ENCODE measurements at places on chromosomes 4 and X.

- no peak for DNase-seq
These were observed 127.2 kb downstream of the CCSER1 start for GRCh38 chr4:90254357-90254756.

GRCh38 chr4:94454405-94454804 lies 2.7 kb downstream of the PDLIM5 start:
- DNase-seq: no peak

GRCh38 chrX:24245202-24245601 lies 68.7 kb downstream of the SUPT20HL2 start:
- DNase-seq: no peak

DNA sequence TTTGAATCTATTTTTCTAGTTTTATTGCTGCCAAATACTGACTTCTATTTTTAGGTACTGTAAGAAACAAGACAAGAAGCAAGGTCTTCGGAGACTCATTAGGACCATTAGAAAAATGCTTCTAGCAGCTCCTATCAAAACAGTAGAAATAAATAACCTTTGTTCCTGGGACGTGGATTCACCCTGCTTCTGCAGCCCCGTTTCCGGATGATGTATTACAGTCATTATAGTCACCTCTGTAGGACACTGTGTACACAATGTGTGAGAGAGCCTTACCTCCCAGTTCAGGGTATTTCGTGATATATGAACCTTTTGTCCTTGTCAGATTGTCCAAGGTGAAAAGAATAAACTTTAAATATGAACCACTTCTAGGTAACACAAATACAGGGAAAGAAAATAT lies 484.0 kb upstream of the TECRL start:
- no peak for DNase-seq

- DNase-seq: no peak
These were observed at the start of gene MSX1 for GRCh38 chr4:4859325-4859798. Gene MSX1 (plus strand): TSS chr4:4859665. CDS start chr4:4859900, 235 bp downstream.

All from SK-N-MC (cell line).